Gastroesophageal sphincter (tissue), 4 donors: ENCODE measurements at places on chromosomes 1 and 21. TPM values are rescaled to one million over a fixed set of nuclear protein-coding genes. Genes with fewer than 3 reads are reported as not detected.

- H3K27ac ChIP-seq = no peak overlapping the region
- no peak for ATAC-seq
- no peaks in the 10 kb centered on the region for H3K4me1 ChIP-seq
- no peak overlapping the region for H3K4me3 ChIP-seq
Observed at GRCh38 chr21:30408782-30409494, 13.1 kb downstream of the KRTAP13-1 start.

DNA sequence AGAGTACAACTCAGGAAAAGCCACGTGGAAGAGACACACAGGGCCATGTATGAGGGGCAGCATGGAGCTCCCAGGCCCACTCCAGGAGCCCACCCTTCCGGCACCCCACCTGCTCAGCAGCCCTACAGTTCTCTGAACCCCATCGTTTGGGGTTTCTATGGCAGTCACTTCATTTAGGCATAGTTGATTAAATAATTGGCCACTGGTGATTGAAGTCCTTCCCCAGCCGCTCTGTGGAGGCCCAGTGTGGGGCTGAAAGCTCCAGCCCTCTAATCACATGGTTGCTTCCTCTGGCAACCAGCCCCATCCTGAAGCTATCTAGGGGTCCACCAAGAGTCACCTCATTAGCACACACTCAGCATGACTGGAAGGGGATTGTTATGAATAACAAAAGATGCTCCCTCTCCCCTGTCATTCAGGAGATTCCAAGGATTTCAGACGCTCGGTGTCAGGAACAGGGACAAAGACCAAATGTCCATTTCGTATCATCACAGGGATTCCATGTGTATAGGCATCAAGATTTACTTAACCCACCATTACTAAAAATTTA is 12.2 kb upstream of the S100A7A start:
- no peak overlapping the region for H3K4me3 ChIP-seq
- ATAC-seq = no peak
- no peaks in the 10 kb centered on the region for H3K36me3 ChIP-seq
- no peak overlapping the region for H3K27ac ChIP-seq
- peaks cover 50% of the 10 kb centered on the region for H3K27me3 ChIP-seq

DNA sequence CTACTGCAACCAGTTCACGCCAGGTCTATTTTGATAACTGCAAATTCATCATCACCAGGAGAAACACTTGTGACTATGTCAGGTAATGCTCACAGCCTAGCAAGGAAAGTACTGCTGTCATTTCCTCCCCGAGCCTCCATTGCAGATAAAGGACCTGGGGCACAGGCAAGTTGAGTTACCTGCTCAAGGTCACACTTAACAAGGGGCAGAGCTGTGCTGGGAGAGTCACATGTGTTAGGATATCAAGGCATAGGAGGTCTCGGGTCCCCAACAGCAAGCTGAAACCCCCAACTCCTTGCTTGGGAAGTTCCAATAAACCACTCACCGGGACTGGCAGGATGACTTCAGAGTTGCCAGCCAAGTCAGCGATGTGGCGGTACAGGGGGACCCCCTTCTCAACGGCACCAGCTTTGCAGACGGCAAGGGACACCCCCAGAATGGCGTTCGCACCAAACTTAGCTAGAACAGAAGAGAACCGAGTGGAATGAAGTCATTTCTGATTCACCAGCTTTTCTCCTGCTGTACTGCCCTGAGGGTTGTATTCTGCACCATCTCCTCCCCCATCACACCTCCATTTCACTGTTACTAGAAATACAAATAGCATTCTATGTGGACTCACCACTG is 11.6 kb downstream of the ENO1 start:
- H3K27me3 ChIP-seq = no peaks in the 10 kb centered on the region
- no peak overlapping the region for H3K4me3 ChIP-seq
- H3K4me1 ChIP-seq = no peaks in the 10 kb centered on the region
- H3K27ac ChIP-seq = no peak overlapping the region
- peaks cover 5% of the 10 kb centered on the region for H3K36me3 ChIP-seq
- no peak for ATAC-seq

- H3K36me3 ChIP-seq = no peaks in the 10 kb centered on the region
- no peaks in the 10 kb centered on the region for H3K27me3 ChIP-seq
- H3K4me1 ChIP-seq = no peaks in the 10 kb centered on the region
- no peak overlapping the region for H3K27ac ChIP-seq
- H3K4me3 ChIP-seq = no peak overlapping the region
Observed at GRCh38 chr1:238606896-238607295, 716.2 kb upstream of the ZP4 start.

DNA sequence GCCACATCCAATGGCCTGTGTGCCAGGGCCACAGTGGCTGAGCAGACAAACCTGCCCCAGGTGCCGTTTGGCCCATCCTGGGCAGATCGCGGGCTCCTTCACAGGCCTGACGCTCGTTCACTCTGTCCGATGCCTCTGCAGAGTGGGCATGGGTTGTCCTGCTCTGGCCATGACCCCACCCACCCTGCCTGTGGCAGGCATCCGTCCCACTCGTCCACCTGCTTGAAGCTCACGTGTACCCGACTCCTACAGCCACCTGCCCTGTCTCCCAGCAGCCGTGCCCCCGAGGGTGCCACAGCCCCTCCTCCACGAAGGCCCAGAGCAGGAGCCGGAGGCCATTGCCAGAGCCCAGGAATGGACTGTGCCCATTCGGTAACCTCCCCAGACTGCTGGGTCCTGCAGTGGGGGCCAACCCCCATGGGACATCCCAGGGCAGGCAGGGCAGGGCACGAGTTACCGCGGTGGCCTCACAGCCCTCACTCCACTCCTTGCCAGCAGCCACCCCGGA is 41.9 kb downstream of the TRIM11 start:
- H3K4me1 ChIP-seq = no peaks in the 10 kb centered on the region
- ATAC-seq = no peak
- H3K4me3 ChIP-seq = no peak overlapping the region
- peaks cover 93% of the 10 kb centered on the region for H3K27me3 ChIP-seq

DNA sequence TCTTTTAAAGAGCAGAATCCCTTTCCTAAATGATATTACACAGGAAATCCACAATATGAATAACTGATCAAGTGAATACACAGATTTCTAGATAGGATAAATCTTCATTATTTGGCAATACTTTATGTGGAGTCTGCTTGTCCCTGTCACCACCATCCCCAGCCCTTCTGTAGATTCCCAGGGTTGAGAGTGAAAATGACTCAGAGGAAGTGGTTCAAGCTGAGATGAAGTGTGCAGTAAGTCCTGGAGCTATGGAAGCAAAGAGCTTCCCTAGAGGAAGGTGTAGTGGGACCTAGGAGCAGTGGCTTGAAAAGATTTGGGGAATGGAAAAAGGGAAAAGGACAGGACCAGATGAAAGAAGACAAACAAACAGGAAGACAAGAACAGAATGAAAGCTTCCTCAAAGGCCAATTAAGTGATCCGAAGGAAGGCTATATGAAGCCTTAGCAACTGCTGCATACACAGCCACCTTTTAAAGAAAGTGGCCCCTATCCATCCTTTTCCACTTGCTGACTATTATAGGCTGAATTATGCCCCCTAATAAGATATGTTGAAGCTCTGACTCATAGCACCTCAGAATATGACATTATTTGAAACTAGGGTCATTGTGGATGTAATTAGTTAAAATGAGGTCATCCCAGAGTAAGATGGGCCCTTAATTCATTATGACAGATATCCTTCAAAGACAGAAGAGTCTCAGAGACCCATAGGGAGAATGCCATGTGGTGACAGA is 96.5 kb upstream of the CAMK1G start:
- H3K27me3 ChIP-seq = no peaks in the 10 kb centered on the region
- ATAC-seq = no peak
- H3K36me3 ChIP-seq = no peaks in the 10 kb centered on the region
- H3K27ac ChIP-seq = no peak overlapping the region

- no peaks in the 10 kb centered on the region for H3K27me3 ChIP-seq
- no peaks in the 10 kb centered on the region for H3K36me3 ChIP-seq
- H3K27ac ChIP-seq = peak overlapping the region; percentile 5
- no peaks in the 10 kb centered on the region for H3K4me1 ChIP-seq
- ATAC-seq = no peak
Observed at GRCh38 chr1:10236405-10237156, 26.2 kb downstream of the KIF1B start.

GRCh38 chr1:10979483-10979920 is 33.0 kb upstream of the TARDBP start:
- peak; percentile 53 for ATAC-seq
- H3K27ac ChIP-seq = no peak overlapping the region
- no peaks in the 10 kb centered on the region for H3K36me3 ChIP-seq
- peak overlapping the region; percentile 31 for H3K4me3 ChIP-seq

GRCh38 chr1:193059282-193060114 is at the start of the genes RO60 and UCHL5:
TSS of gene RO60 (plus strand) at chr1:193059612. CDS start at chr1:193069055, 9,443 bp downstream.
TSS of gene UCHL5 (minus strand) at chr1:193059360. CDS start at chr1:193059260, 100 bp downstream.
- ATAC-seq = peak; percentile 98
- H3K36me3 ChIP-seq = no peaks in the 10 kb centered on the region
- H3K27ac ChIP-seq = peak within 1 kb of the TSS; percentile 98
- H3K27me3 ChIP-seq = no peaks in the 10 kb centered on the region
- H3K4me1 ChIP-seq = peaks cover 69% of the 10 kb centered on the region

GRCh38 chr1:230260831-230261230 is 165.3 kb downstream of the PGBD5 start:
- H3K36me3 ChIP-seq = no peaks in the 10 kb centered on the region
- H3K27me3 ChIP-seq = no peaks in the 10 kb centered on the region
- no peaks in the 10 kb centered on the region for H3K4me1 ChIP-seq
- no peak overlapping the region for H3K27ac ChIP-seq
- H3K4me3 ChIP-seq = no peak overlapping the region

DNA sequence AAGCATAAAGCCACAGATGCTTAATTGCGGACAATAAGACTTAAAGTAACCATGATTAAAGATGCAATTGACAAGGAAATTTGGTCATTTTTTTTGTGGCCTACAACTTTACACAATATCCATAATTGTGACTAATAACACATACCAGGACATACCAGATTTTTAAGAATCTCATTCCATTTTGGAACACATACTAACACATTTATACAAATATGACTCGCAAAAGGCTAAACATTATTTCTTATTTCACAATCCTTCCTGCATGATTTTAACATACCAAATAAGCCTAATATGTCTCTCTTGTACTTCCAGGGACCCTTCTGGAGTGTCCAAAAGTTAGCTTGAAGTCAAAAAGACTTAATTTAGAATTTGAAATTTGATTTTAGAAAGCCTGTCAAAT is 48.8 kb downstream of the DR1 start:
- H3K36me3 ChIP-seq = no peaks in the 10 kb centered on the region
- H3K4me1 ChIP-seq = no peaks in the 10 kb centered on the region
- H3K4me3 ChIP-seq = no peak overlapping the region
- no peak overlapping the region for H3K27ac ChIP-seq
- ATAC-seq = no peak

DNA sequence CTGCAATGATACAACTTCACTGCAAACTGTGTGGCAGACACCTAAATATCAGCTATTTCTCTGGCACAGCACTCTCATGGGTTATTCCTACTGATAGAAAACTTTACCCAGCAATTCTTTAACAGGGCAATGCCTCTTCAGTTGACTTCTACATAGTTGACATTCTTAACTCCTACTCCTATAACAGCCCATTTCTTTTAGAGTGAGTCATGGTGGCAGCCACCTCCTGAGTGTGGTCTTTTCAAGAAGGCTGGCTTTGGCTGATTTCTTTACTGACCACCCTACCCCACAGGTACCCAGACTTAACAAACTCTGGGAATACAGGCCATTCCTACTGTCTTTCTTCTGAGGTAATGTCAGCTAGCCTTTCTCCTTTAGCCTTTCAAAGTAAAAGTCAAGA is 805.8 kb upstream of the ADGRL2 start:
- no peak overlapping the region for H3K4me3 ChIP-seq
- no peak for ATAC-seq
- no peaks in the 10 kb centered on the region for H3K4me1 ChIP-seq
- H3K36me3 ChIP-seq = no peaks in the 10 kb centered on the region

DNA sequence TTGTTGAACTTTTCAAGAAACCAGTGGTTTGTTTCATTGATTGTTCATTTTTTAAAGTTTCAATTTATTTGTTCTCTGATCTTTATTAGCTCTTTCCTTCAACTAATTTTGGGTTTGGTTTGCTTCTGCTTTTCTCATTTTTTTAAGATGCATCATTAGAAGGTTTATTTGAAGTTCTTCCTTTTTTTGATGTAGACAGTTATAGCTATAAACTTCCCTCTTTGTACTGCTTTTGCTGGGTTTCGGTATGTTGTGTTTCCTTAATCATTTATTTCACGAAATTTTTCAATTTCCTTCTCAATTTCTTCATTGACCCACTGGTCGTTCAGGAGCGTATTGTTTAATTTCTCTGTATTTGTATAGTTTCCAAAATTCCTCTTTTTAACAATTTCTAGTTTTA is 133.3 kb upstream of the GPR52 start:
- no peaks in the 10 kb centered on the region for H3K27me3 ChIP-seq
- H3K36me3 ChIP-seq = no peaks in the 10 kb centered on the region
- ATAC-seq = no peak
- H3K4me1 ChIP-seq = no peaks in the 10 kb centered on the region

DNA sequence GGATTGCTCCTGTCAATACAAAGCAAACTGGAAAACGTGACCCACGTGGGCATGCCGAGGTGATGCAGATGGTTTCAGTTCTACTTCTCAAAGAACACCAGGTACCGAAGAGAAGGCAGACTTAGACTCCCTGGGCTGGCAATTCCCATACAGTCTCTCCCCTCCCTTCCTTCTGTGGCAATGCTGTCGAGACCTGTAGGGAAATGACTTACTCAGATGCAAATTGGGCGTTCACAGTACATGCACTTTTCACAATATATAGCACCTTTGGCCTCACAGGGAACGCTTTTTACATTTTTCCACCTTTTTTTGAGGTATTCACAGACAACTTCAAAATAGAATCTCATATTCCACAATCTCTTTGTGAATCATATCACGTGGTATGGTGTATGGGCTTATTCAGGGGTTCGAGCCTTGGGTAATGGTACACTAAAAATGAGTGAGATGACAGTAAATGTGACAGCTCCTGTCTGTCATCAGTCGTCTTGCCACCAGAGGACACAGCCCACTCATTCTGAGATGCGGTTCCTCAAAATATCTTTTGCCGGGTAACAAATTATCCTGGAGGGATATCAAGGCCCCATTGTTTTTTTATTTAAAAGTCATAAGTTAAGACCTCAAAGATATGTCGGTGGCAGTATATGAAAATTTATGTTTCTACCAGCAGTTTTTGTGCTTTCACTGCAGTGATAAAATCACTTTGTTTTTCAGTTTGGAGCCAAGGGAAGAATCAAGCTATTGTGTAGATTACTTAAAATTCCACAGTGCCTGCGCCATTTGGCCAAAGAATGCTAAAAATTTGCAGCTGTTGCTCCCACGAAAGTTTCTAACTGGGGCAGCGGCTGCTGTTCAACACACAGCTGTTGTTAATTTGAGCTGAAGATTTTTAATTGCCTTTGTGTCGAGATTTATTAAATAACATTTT is 168.4 kb downstream of the ZZZ3 start:
- peaks cover 3% of the 10 kb centered on the region for H3K27me3 ChIP-seq
- peak overlapping the region; percentile 52 for H3K27ac ChIP-seq
- no peaks in the 10 kb centered on the region for H3K36me3 ChIP-seq
- ATAC-seq = no peak
- H3K4me1 ChIP-seq = peaks cover 17% of the 10 kb centered on the region
- H3K4me3 ChIP-seq = no peak overlapping the region

- no peak overlapping the region for H3K4me3 ChIP-seq
- H3K27me3 ChIP-seq = no peaks in the 10 kb centered on the region
- no peaks in the 10 kb centered on the region for H3K4me1 ChIP-seq
- no peaks in the 10 kb centered on the region for H3K36me3 ChIP-seq
- ATAC-seq = no peak
Observed at GRCh38 chr21:27759091-27759659, 792.3 kb upstream of the ADAMTS5 start.

Gene PERM1
- not detected for total RNA-seq

Gene GPR37L1
- total RNA-seq = 0.27 TPM

Gene RIPK4
- 0.93 TPM for total RNA-seq
